Fibroblast of skin of abdomen (primary cell): ENCODE measurements at places on chromosomes 13 and 19.

- DNase-seq = peak; percentile 77
These were observed 53.1 kb upstream of the CYSLTR2 start for GRCh38 chr13:48600374-48601364.

DNA sequence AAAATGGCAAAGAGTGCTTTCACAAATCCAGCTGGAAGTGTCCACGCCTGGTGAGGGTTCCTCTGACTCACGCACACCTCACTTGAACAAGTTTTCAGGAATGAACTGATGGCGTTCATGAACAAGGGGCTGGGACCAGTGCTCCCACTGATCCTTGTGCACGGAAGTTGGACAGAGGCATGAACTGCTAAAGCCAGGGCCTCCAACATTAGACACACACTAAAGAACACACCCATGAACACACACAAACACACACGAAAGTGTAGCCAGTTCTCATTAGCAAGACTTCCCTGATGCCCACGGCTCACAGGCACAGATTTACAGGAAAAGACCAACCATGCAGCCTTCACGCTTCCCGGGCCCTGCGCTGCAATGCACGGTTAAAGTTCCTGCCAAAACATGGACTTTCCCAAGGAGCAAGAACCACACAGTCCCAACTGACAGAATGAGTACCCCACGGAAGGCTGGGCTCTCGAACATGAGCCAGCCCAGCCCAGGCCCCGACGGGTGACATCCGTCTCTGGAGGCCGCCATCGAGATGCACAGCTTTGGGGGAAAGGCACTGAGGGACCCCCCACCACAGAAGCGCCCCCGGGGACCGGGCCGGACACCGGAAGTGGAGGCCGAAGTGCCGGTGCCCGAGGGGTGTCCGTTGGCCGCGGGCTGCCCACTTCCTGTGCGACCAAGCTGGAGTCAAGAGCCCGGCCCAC lies 808 bp downstream of the DNMT1 start:
- peak; percentile 49 for DNase-seq

DNA sequence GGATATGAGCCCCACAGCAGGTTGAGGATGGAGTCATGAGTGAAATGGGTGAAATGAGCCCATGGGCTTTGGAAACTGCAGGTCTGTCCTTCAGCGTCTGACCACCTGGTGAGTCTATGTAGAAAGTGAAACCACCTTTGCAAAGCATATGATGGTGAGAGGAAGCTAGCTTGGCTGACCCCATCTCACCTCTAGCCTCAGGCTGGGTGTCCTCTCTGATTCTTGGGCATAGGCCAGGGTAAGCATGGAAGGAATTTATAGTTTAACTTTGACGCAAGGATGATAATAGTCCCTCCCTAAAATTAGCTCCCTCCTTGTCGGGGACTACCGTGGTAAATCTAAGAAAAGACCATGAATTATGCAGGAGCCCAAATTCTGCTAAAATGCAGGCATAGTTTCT lies 16.8 kb upstream of the PSG9 start:
- no peak for DNase-seq

DNA sequence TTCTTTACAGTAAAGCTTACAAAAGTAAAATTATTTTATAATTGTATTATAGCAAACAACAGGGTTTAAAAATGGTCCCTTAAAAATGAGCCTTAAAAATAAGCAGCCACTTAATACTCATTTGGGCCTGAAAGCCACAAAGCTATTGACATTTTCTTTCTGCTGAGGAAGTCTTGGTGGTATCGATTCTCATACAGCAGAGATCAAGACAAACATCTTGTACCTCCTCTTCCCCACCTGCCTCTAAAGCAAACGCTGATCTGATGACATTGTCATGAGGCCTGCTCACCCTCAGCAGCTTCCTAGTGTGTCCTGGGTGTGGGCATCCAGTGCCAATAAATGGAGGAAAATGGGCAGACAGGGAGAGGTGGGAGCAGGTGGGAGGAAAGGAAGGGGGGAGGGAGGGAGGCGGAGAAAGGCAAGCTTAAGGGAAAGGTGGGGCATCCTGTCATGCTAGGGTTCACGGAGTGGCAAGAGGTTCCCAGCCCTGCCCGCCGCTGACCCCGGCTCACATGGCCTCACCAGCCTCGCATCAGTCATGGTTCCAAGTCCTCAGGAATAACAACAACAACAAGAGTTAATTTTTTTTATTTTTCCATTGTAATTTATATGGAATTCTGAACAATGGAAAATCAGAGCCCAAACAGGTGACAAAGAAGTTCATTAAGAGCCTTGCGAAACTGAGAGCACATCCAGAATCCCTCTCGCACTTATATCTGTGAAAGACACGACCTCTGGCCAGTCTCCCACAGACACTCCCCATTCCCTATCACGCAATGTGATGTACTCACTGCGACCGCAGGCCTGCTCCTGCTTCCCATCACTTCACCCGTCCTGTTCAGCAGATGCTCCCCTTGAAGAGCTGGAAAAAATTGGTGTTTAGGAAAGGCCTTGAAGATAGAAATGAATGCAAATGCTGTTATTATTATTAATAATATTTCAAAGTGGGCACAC lies 15.1 kb upstream of the ATP11A start:
- no peak for DNase-seq

GRCh38 chr13:27967203-27967735 lies 1.8 kb downstream of the CDX2 start:
- DNase-seq = no peak

DNA sequence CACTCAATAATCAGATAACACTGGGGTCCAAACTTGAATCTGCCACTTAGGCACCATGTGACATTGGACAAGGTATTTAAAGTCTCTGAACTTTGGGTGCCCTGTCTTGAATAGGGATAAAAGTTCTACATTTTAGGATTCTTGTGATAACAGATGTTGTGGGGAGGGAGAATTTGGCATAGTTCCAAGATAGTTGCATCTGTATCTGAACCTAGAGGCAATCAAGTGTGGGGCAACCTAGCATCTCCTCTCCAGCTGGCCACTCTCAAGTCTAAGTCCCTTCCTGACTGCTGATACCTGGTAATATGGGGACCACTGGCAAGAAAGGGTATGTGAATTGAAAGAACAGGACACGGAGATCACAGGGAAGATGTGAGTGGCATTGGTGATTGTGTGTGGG lies 256.1 kb downstream of the FOXO1 start:
- no peak for DNase-seq

DNA sequence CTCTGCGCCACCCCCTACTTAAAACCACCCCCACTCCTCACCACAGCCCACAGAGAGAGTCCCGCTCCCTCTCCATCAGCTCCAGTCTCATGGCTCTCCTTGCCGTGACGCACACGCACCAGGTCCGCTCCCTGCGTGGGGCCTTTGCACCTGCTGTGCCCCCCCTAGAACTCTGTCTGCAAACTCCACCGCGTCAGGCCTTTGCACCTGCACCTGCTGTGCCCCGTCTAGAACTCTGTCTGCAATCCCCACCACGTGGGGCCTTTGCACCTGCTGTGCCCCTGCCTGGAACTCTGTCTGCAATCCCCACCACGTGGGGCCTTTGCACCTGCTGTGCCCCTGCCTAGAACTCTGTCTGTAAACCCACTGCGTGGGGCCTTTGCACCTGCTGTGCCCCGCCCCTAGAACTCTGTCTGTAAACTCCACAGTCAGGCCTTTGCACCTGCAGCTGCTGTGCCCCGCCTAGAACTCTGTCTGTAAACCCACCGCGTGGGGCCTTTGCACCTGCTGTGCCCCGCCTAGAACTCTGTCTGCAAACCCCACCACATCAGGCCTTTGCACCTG lies 4.2 kb downstream of the SHC2 start:
- DNase-seq = no peak

DNA sequence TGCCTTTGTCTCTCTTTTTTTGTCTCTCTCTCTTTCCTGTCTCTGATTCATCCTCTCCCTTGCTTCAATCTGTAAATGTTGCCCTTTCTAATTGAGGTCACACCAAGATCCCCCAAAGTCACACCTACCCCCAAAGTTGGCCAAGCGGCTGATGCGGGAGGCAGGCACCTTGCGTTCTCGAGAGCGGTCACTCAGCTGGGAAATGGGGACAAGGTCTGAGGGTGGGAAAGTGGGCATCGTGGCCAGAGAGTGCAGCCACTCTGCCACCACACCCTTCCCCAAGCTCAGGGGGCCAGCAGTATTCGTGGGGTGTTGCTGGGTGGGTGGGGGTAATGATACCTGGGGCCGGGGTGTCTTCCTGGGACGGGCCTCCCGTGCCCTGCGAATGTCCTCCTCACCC lies 2.7 kb downstream of the COQ8B start:
- DNase-seq = no peak

GRCh38 chr13:28657784-28658538 lies 969 bp upstream of the POMP start:
- DNase-seq = peak; percentile 10

- DNase-seq = peak; percentile 1
These were observed 2345.2 kb downstream of the PCDH9 start for GRCh38 chr13:64884976-64885375.

- DNase-seq = no peak
These were observed 8.0 kb downstream of the SGTA start for GRCh38 chr19:2774953-2775555.

- no peak for DNase-seq
These were observed 17.9 kb downstream of the NLRP9 start for GRCh38 chr19:55720214-55720746.

DNA sequence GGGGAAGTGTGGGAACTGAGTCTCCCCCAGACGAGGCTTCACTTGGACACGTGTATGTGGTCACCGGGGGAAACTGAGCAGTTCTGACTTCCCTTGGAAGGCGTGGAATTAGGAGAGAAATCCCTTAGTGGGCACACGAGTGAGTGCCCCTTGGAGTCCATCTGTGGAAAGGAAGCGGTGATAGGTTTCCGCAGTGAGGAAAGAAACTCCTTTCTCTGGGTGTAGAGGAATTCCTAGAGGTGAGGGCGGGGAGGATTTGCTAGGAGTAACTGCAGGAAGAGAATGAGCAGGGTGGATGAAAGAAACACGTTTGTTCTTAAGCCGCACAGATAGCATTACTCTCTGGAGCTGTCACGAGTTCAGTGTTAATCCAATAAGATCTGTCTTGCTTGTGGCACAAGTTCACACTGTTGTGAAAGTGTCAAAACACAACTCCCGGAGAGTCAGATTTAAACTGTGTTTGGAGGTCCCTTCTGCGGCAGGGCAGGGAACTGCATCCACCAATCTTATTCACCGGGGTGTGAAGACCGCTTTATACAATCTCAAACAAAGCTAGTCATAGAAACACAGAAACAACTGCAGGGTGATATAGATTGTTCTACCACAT lies 1.2 kb downstream of the KL start:
- peak; percentile 27 for DNase-seq

GRCh38 chr13:98828614-98829013 lies 76.1 kb upstream of the SLC15A1 start:
- DNase-seq = no peak

GRCh38 chr19:3821156-3821555 lies 35.0 kb upstream of the MATK start:
- DNase-seq = no peak

GRCh38 chr13:110265341-110265681 lies 41.6 kb downstream of the COL4A1 start:
- no peak for DNase-seq

- DNase-seq = no peak
These were observed 3.0 kb upstream of the DIRAS1 start for GRCh38 chr19:2724148-2724557.

DNA sequence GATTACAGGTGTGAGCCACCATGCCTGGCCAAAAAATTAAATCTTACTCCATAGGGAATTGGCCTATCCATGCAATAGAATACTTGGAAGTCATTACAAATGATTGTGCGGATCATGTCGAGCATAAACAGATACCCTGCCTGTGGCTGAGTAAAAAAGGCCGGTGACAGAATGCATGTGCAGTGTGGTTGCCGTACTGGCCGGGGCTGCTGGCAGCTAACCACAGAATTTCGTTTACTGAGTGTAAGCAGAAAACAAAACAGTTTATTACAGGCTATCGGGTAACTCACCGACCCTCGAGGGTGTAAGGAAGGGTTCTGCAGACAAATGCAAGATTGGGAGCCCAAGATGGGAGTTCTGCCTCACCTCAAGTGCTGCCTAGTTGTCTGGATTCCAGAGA lies 127.7 kb downstream of the ZIC5 start:
- DNase-seq = no peak

- peak; percentile 4 for DNase-seq
These were observed 73.2 kb upstream of the MLNR start for GRCh38 chr13:49146950-49147355.

- peak; percentile 70 for DNase-seq
These were observed 59.8 kb upstream of the MEDAG start for GRCh38 chr13:30846311-30846710.

GRCh38 chr13:27599096-27599495 lies 21.2 kb downstream of the LNX2 start:
- no peak for DNase-seq

DNA sequence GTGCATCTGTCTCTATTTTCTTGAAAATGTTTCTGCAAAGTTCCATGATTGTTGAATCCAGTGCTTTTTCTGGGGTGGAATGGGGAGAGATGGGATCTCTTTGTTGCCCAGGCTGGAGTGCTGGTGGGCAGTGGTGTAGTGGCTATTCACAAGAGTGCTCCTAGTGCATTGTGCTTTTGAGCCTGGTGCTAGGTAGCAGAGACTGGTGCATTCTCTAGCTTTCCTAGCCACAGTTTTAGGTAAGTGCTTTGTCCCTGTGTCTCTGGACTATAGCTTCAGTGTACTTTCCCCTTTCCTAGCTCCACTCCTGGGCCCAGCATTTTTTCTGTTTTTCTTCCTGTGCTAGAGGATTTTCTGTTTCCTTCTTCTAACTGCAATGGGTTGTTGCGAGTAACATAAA lies 825.6 kb downstream of the SLITRK6 start:
- no peak for DNase-seq

GRCh38 chr13:36086117-36086516 lies 45.1 kb downstream of the DCLK1 start:
- DNase-seq = no peak

GRCh38 chr19:58557221-58558065 lies 968 bp downstream of the UBE2M start:
- no peak for DNase-seq
